T-helper 2 cell treated with Interferon-gamma antibody and Interleukin-4, amounts not matched to agents 5 μg/mL and 100 μg/mL, for 36 hours (primary cell): ENCODE measurements at places on chromosomes 2 and 18.
A peak's percentile ranks its signal among the peaks of the same experiment; 100 is the strongest.

- no peak for DNase-seq
These were observed 77.6 kb downstream of the EDAR start for GRCh38 chr2:108911401-108911800.

- no peak for DNase-seq
These were observed 1.1 kb upstream of the SMYD1 start for GRCh38 chr2:88066543-88066942.

DNA sequence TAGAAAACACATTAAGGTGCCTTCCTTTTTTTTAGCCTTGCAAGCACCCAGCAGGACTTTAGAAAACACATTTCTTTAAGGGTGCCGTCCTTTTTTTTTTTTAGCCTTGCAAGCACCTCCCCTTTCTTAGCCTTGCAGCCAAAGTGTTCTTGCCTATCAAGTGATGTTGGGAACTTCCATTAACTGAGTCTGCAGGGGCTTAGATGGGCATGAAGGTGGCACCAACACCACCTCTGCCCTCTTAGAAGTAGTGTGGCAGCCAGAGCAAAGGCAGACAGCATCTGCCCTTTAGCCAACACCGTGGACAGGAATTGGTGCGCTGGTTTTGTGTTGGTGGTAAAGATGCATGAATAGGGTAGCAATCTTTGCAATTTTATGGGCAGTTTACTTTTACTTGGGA, 211.6 kb upstream of the SP5 start:
- no peak for DNase-seq

- peak; percentile 56 for DNase-seq
These were observed 45.3 kb downstream of the DGKD start for GRCh38 chr2:233399306-233400225.

GRCh38 chr2:47562548-47562947, 159.6 kb downstream of the MSH2 start:
- DNase-seq, result no peak

GRCh38 chr2:134248913-134249312, 5.0 kb upstream of the MGAT5 start:
- no peak for DNase-seq

GRCh38 chr2:68118816-68119215, 38.9 kb upstream of the PNO1 start:
- DNase-seq, result no peak

DNA sequence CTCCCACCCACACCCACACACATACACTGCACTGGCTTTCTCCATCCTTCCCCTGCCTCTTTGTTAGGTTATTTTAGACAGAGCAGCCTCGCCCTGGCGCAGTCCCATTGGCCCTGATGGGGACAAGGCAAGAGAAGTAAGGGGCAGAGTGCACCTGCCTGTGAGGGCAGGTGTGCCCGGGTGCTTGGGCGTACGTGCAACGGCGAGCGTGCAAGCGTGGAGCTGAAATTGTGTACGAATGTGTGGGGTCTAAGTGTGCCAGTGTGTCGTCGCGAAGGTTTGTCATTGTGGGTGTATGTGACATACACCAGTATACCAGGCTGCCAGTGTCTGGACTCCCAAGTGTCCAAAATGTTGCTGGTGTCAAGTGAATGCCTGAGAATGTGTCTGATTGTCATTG, 544 bp downstream of the LRATD1 start:
- no peak for DNase-seq

DNA sequence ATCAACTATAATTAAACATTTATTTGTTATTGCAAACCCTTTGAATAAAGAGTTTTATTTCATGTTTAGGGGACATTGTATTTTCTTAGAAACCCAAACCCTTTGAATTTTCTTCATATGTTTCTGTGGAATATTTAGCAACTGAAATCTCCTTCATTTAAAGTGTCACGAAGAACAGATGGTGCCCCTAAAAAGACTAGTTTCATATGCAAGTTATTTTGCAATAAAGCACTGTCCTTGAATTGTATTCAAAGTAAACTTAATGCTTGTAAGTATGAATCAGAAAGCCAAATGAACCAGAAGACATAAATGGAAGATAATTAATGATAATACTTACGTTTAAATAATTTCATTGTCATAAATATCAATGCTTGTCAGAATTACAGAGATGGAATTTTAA, 151.9 kb upstream of the CWC22 start:
- DNase-seq, result no peak

- no peak for DNase-seq
These were observed 102.1 kb upstream of the HS6ST1 start for GRCh38 chr2:128420776-128421175.

DNA sequence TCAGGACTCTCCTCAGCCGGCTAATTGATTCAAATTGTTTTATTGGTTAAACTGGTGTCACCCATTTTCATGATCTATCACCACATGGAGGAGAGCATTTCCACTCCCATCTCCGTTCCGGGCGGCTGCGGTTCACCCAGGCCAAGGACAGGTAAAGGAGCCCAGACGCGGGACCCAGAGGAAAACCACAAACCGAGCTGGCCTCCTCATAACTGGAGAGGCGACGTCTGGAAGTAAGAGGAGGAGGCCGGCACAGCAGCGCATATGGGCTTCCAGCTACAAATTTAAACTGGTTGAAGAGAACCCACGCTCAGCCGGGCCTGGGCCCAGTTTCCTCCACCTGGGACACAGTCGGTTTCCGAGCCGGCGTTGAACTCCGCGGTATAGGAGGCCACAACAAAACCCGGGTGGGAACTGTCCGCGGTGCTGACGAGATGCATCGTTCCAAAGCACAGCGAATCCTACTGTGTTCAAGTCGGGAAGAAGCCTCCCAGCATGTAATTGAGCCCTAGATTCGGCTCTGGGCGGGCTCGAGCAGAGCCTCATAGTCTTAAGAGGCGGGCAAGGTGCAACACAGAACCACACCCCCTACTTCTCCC, 3.0 kb upstream of the SKOR2 start:
- no peak for DNase-seq

- no peak for DNase-seq
These were observed 47.9 kb downstream of the FECH start for GRCh38 chr18:57538614-57539013.

GRCh38 chr2:218022131-218022850, 19.5 kb upstream of the TNS1 start:
- no peak for DNase-seq

GRCh38 chr18:52008736-52009135, 331.3 kb upstream of the DCC start:
- DNase-seq, result no peak

- peak; percentile 4 for DNase-seq
These were observed 241.8 kb upstream of the RAB12 start for GRCh38 chr18:8367217-8367988.

GRCh38 chr18:68707646-68708045, 7.3 kb downstream of the TMX3 start:
- no peak for DNase-seq

DNA sequence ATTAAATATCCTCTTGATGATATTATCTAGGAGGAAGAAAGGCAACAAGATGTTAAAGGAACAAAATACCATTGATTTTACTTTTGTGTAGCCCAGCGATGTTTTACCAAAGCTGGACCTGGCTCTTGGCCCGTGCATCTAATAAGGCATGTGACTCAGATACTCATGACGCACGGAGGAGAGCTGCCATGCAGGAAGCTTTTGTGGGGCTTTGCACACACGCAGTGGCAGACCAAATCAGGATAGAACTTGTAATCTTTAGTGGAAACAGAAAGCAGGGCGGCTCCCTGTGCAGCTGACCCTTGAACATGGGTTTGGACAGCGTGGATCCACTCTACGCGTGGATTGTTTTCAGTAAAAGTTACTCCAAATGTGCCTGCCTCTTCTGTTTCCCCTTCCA, 190.0 kb downstream of the NAPG start:
- DNase-seq, result no peak

GRCh38 chr2:161415034-161415986, 787 bp upstream of the TBR1 start:
- DNase-seq, result no peak

DNA sequence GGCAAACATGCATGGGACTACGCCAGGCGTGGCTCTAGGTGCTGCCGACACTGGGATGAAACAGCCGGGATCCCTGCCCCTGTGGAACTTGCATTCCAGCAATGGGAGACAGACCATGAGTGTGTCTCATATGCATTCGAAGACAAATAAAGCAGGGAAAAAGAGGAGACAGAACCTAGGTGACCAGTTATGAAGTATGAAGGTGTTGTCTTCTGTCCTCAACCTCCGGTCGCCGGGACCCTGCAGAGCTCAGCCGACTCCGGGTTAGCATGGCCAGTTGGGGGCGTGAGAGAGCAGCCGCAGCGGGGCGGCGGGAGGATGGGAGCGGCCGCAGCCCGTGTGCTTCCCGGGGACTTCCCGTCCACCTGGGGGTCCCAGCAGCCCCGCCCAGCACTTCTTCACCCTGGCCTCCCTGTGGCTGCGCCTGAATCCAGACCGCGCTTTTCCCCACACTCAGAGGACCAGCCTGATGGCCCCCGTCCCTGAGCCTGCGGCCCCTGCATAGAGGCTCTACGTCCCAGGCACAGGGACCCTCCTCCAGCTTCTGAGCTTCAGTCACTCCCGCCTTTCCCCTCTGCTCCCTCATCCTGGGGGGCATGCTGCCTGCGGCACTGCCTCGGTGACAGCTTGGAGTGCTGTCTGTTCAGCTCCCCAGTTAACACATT, 11.4 kb downstream of the ID2 start:
- DNase-seq, result peak; percentile 34

DNA sequence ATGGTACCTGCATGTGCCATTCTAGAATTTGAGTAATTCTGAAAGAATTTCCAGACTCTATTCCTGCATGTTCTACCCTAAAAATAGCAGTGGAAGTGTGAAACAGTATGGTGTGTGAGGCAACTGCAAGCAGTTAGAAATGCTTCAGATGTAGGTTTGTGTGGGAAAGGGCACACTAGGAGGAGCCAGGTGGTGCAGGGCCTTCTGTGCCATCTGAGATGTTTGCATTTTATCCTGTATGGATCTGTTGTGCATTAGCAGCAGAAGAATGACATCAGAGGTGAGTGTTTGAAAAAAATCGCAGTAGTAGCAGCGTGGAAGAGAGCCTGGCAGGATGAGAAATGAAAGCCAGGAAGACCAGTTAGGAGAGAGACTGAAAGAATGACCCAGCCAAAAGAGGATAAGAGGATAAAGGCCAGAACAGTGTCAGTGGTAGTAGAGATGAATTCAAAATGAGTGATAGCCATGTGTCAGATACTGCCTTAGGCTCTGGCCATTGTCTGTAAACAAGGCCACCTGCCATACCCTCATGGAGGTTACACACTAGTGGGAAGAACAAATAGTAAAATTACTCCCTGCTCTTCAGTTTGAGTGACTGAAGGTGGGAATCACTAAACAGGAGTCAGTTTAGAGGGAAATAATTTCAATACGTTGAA, 142.2 kb downstream of the PKP4 start:
- DNase-seq, result no peak

DNA sequence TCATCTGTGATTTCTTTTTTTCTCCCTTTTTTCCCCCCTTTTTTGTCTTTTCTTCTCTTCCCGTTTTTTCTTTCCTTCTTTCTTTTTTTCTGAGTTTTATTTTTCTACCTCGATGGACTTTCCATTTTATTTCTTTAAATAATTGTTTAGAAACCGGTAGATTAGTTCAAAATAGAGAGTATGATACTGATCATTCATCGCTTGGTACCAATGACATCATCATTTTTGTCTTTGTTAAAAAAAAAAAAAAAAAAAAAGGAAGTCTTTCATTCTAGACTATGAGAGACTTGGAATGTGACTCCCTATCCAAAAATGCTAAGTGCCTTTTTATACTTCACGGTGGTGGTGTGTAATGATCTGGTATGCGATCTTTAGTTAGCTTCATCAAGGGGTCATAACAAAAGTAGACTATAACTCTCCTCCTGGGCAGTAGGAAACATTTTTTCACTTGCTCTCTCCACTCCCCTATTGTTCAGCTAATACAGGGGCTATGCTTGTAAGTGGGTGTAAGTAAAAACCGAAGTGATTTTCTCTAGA, 1517.5 kb upstream of the ZEB2 start:
- no peak for DNase-seq

GRCh38 chr2:54371460-54372065, 84.6 kb upstream of the SPTBN1 start:
- DNase-seq, result no peak

- DNase-seq, result no peak
These were observed 85.9 kb upstream of the FOXI3 start for GRCh38 chr2:88538362-88538917.

- DNase-seq, result no peak
These were observed 313.4 kb upstream of the CCDC68 start for GRCh38 chr18:55272510-55273243.

GRCh38 chr18:56083097-56083521, 495.1 kb upstream of the TCF4 start:
- DNase-seq, result no peak

- DNase-seq, result no peak
These were observed 297.1 kb downstream of the CLIP4 start for GRCh38 chr2:29412197-29412925.
